ENCODE measurements at places on chromosomes 7 and 10.
A peak's percentile ranks its signal among the peaks of the same experiment; 100 is the strongest.

- no peak for DNase-seq
These were observed 4.6 kb upstream of the ARHGAP22 start for GRCh38 chr10:48609441-48609840.

DNA sequence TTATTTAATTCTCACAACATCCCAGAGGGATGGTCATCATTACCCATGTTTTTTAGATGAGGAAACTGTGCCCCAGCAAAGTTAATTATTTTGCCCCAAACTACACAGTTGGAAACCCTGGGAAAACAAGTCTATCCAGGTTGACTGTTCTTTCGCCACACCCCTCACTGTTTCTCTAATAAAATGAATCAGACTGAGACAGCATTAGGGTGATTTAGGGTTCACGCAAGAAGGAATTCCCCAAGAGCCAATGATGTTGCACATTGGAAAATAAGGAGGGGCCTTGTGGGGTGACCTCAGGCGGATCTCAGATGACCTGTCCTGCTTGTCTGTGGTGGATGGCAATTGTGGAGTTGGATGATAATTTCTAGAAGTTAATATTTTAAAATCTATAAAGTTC lies 135.7 kb upstream of the TBX20 start:
- DNase-seq, result no peak

- no peak for DNase-seq
These were observed 161.7 kb downstream of the HECW1 start for GRCh38 chr7:43273939-43274719.

- no peak for DNase-seq
These were observed 115.0 kb downstream of the DGKB start for GRCh38 chr7:14787551-14787950.

DNA sequence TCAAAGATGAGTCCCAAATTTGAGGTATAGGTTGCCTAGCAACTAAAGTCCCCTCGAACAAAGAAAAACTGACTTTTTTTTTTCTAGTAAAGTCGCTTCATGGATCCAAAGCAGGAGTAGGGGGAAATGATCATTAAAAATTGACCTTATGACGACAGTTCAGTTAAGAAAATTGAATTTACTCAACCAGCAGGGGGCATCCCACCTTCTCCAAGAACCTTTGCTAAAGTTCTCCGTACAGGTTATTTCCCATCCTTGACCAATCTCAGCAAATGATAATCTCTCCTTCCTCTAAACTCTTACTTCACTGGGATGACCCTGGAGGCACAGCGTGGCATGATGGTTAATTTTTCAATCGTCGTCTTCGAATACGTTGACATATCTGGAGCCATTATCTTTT lies 228.3 kb downstream of the CALN1 start:
- DNase-seq, result no peak

GRCh38 chr10:117007080-117007479 lies 2.1 kb upstream of the SHTN1 start:
- no peak for DNase-seq

- no peak for DNase-seq
These were observed 196.3 kb downstream of the EBF3 start for GRCh38 chr10:129767751-129768150.

GRCh38 chr7:116583653-116584052 lies 58.8 kb downstream of the CAV1 start:
- no peak for DNase-seq

- no peak for DNase-seq
These were observed 45.1 kb upstream of the AUTS2 start for GRCh38 chr7:69553190-69553589.

- DNase-seq, result no peak
These were observed 10.6 kb downstream of the NACAD start for GRCh38 chr7:45078125-45078681.

GRCh38 chr10:31347705-31348104 lies 28.7 kb downstream of the ZEB1 start:
- no peak for DNase-seq

GRCh38 chr10:75295868-75296441 lies 60.2 kb upstream of the COMTD1 start:
- no peak for DNase-seq

DNA sequence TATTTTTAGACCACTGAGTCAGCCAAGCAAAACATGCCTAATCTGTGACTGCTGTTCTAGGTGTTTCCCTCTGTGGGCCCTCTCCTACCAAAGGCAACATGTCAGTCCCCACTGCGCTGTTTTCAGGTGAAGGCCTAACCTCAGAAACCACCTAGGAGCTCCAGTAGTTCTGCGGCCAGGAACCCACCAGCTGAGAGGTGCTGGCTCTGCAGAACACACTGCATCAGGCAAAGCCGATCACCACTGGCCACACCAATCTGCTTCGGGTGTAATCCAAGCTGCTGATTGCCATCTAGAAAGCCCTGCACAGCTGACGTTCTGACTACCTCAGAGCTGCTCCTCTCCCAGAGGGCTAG lies 14.9 kb downstream of the CAMK2G start:
- DNase-seq, result peak; percentile 53

- DNase-seq, result no peak
These were observed 47.6 kb downstream of the SEMA3C start for GRCh38 chr7:80871228-80871627.

DNA sequence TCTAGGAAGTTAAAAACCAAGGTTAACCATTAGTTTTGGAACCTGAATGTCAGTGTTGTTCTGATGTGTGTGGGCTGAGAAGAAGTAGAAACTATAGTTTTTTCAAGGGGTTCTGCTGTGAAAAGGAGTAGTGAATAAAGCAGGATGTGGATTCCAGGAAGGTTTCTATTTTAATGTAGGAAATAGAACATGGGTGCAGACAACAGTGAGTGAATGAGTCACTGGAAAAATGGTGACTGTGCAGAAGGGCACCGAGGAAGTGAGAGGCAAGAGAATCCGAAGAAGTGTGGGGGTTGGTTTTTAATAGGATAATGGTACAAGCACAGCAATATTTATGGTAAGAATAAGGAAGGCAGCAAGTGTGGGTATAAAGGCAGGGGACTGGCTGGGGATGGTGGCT lies 120.4 kb downstream of the ARHGAP21 start:
- DNase-seq, result no peak

- no peak for DNase-seq
These were observed 207.6 kb downstream of the SKIDA1 start for GRCh38 chr10:21317902-21318301.

DNA sequence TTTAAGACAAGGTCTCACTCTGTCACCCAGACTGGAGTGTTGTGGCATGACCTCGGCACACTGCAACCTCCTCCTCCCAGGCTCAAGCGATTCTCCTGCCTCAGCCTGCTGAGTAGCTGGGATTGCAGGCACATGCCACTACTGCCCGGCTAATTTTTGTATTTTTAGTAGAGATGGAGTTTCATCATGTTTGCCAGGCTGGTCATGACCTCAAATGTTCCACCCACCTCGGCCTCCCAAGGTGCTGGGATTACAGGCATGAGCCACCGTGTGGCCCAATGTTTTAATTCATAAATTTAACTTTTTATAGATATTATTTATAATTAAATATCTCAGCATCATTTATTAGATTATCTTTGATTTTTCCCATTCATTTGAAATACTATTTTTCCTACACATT lies 658.0 kb upstream of the NRG3 start:
- DNase-seq, result no peak

- no peak for DNase-seq
These were observed 636.6 kb downstream of the SDK1 start for GRCh38 chr7:3937605-3938004.

DNA sequence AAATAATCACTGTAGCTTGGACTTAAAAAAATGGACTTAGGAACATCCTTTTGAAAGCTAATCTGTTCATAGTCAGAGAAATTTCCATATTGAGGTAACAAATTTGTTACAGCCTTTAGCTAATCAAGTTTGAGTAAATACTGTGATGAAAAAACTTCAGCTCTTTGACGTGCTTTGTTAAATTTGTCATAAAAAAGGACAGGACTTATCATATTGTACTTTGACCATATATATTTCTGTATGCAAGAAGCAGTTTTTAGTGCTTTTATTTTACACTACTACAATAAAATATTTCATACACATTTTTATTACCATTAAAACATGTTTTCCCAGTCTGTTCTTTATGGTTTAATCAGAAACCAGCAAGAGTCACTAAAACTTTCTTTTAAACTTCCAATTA lies 14.5 kb upstream of the CYCS start:
- no peak for DNase-seq

- DNase-seq, result peak; percentile 3
These were observed 46.1 kb downstream of the PTPRN2 start for GRCh38 chr7:158541346-158542010.

GRCh38 chr7:15720849-15721471 lies 34.5 kb upstream of the MEOX2 start:
- no peak for DNase-seq

Data from activated T-cell treated with anti-CD3 and anti-CD28 coated beads, Interleukin-2, amount 50 U/mL, for 72 hours (primary cell).